ENCODE measurements at places on chromosomes 6 and 20.

DNA sequence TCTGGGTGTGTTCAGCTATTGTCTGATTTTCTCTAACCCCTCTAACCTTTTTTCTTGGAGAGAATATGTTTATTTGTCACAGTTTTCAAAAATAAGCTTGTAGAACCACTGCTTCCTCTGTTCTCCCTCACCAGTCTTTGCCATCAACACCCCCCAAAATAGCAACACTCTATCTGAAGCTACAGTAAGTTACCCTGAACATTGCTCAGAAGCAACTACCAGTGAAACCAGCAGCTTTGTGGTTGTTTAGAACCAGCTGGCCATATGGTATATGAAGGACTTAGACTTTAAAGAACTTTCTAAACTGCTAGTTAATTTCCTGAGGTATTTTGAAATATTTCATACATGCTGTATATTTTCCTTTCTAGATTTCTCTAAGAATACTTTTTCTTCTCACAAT lies 242.9 kb downstream of the KHDRBS2 start:
- DNase-seq, result no peak

- DNase-seq, result no peak
Measured at GRCh38 chr20:40979247-40979646, 49.4 kb upstream of the TOP1 start.

GRCh38 chr6:114419175-114419574 lies 76.4 kb upstream of the HS3ST5 start:
- no peak for DNase-seq

GRCh38 chr6:85866370-85866730 lies 223.7 kb upstream of the SYNCRIP start:
- no peak for DNase-seq

DNA sequence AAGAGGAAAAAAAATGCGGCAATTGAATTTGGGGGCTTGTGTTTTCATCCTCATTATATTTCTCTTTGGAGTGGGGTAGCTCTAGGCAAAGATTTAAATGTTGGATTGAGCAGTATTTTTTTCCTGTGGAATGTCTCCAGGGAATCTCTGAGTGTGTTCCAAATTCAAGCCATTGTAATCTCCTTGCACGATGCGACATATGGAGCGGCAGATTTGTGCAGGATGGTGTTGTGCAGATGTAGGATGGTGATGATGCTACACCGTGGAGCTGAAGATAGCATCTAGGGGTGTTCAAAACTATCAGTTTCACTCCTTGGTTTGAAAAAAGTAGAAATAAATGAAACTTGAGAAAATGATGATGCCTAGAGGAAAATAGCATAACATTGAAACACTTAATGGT lies 777.5 kb upstream of the EPHA7 start:
- no peak for DNase-seq

- no peak for DNase-seq
Measured at GRCh38 chr20:48295445-48295903, 510.2 kb upstream of the SULF2 start.

GRCh38 chr6:79707621-79708020 lies 76.5 kb downstream of the SH3BGRL2 start:
- DNase-seq, result no peak

GRCh38 chr6:7992002-7992815 lies 72.0 kb downstream of the BLOC1S5 start:
- DNase-seq, result no peak

DNA sequence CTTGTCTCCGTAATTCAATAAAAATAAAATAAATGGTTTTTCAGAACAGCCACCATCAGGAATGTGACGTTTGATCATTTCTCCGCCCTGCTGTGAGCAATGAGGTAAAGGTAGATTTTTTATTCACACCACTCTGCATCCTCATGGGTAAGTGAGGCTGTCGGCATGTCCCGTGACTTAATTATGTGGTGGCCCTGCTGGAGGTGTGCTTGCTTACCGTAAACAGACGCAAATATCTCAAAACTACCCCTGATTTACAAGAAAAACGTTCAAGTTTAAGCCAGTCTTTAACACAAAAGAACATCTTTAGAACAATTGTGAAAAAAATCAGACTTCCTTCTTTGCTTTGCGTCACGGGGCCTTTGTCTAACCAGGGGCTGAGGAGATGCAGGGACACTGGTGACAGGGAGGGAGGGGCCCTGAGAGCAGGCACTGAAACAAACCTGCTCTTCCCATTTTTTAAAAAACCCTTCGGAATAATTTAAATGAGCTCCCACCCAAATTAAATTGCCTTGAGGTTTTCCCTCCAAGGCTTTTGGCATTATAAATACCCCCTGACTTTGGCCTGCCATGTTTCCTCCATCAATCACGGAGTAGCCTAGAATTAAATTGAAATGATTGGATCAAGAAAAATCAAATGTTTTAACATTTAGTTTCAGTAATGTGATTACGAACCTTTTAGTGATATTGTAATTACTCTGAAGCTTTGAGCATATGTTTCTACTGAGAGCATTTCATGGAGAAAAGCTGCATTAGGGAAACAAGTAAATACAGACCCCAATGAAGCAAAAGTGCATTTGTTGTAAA lies 13.4 kb downstream of the PRKN start:
- DNase-seq, result no peak

DNA sequence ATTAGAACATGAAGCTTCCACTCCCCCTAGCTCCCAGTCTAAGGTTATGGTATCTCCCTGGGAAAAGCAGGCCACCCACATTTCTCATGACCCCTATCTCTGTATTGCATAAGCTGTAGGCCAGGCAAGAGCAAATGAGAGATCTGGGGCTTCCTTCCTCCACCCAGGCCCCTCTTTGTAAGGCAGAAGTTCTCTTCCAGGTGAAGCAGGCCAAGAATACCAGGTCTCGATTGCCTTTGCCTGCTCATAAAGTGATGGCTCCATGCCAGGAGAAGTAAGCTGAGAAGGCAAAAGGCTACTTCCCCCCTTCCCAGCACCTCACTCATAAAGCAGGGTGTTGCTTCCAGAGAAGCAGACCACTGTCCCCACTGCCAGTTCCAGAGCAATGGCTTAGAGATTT lies 144.1 kb upstream of the KCNK16 start:
- no peak for DNase-seq

- DNase-seq, result no peak
Measured at GRCh38 chr6:142444881-142445301, 143.1 kb downstream of the ADGRG6 start.

DNA sequence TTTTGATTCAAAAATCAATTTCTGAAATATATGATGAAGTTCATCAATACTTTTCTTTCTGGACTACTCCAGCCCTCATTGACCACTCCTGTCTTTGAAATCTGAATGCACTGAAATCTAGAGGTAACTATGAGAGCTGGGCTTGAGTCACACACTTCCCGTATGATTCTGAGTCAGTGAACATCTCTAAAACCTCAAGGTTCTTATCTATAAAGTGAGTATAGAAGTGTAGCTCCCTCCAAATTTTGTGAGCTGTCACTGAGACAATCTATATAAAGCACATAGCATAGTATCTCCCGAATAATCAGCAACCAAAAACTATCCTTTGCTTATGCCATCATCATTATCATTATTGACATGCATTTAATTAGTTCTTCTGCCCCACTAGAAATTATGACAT lies 182.4 kb downstream of the TSHZ2 start:
- no peak for DNase-seq

- DNase-seq, result no peak
Measured at GRCh38 chr6:21149470-21149869, 444.1 kb upstream of the SOX4 start.

GRCh38 chr6:37940074-37940847 lies 120.7 kb downstream of the ZFAND3 start:
- no peak for DNase-seq

DNA sequence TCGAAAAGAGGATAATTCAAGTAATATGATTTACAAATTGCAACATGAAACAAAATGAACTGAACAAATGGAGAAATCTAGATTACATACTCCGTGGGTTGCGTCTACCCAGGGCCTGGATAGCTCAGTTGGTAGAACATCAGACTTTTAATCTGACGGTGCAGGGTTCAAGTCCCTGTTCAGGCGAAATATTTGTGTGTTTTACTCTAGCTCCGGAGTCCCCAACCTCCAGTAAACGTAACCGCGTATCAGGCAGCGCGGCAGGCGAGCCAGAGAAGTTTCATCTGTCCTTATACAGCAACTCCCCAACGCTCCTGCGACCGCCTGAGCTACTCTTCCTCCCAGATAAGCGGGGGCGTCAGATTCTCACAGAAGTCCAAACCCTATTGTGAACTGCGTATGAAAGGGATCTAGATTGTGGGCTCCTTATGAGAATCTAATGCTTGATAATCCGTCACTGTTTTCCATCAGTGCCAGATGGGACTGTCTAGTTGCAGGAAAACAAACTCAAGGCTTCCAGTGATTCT lies 176.1 kb downstream of the TRIM27 start:
- DNase-seq, result no peak

- no peak for DNase-seq
Measured at GRCh38 chr6:220721-221475, 71.4 kb upstream of the DUSP22 start.

GRCh38 chr6:2534406-2535042 lies 216.2 kb downstream of the MYLK4 start:
- no peak for DNase-seq

DNA sequence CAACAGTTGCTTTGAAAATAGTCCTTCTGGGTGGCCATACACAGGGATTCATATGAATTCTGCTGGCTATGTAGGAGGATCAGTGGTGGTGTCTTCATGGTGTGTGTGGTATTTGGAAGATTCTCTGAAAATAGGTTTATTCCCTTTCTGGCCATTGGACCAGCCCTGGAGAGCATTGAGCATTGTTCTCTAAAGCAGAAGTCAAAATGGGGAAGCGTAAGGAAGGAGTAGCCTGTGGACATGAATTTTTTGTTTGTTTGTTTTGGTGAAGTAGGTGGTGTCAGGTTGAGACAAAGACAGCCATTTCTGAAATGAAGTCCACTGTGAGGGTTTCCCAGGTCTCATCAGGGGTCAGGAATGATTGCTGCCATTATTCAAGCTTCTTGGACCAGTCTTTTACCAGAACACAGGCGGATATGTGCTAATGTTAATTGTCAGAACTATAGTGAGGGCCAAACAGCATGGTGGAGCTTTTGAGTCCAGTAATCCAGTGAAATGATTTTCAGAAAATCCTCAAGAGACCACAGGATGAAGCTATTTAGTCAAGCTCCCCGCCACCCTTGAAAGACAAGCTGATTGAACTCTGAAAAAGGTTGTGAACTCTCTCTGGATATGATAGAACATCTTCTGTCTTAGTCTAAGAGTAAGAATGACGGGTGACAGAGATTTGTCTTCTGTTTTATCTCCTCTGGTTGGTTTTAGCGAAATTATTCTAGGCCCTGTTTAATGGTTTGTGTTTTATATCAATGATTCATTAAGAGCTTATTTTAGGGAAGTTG lies 60.0 kb downstream of the DNAH8 start:
- DNase-seq, result no peak

DNA sequence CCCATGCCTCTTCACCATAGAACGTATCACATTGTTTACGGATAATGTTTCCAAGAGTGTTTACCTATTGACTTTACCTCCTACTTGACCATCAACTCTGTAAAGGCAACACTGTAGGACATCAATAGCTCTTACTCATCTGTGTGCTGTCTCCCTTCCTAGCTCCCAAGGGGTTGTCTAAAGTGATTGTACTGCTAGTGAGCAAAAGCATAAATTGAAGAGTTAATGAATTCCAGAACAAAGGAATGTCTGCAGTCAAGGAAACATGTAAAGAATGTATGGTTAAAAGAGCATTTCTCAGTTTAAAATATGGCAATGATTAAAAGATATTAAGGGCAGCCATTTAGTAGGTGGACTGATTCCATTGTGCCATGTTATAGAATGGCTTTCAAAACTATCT lies 985.4 kb downstream of the TBC1D32 start:
- no peak for DNase-seq

GRCh38 chr20:57223648-57224489 lies 42.6 kb downstream of the BMP7 start:
- no peak for DNase-seq

DNA sequence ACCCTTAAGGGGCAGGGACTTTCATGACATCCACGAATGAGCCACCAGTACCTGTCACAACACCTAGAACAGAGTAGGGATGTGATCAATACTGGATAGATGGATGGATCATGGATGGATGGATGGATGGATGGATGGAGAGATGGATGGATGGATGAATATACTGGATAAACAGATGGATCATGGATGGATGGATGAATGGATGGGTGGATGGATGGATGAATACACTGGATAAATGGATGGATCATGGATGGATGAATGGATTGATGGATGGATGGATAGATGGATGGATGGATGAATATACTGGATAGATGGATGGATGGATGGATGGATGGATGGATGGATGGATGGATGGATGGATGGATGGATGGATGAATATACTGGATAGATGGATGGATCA lies 73.0 kb downstream of the PKHD1 start:
- DNase-seq, result no peak

Measured in stimulated activated CD4-positive, alpha-beta T cell treated with anti-CD3 and anti-CD28 coated beads, Interleukin-12 subunit alpha, Interleukin-12 subunit beta, amount 100 ng/mL, for 4 hours (primary cell).